ENCODE measurements at places on chromosomes 1 and 21.

DNA sequence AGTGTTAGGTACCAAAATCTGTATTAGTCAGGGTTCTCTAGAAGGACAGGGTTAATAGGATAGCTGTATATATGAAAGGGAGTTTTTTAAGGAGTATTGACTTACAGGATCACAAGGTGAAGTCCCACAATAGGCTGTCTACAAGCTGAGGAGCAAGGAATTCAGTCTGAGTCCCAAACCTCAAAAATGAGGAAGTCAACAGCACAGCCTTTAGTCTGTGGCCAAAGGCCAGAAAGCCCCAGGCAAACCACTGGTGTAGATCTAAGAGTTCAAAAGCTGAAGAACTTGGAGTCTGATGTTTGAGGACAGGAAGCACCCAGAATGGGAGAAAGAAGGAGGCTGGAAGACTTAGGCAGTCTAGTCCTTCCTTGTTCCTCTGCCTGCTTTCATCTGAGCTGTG, 487.5 kb upstream of the CHRM3 start:
- no peak for DNase-seq

- no peak for DNase-seq
Measured at GRCh38 chr1:210558302-210558701, 229.6 kb downstream of the HHAT start.

- DNase-seq, result no peak
Measured at GRCh38 chr1:12371053-12371452, 141.2 kb downstream of the VPS13D start.

GRCh38 chr1:83083589-83084224, 915.2 kb downstream of the TTLL7 start:
- DNase-seq, result no peak

DNA sequence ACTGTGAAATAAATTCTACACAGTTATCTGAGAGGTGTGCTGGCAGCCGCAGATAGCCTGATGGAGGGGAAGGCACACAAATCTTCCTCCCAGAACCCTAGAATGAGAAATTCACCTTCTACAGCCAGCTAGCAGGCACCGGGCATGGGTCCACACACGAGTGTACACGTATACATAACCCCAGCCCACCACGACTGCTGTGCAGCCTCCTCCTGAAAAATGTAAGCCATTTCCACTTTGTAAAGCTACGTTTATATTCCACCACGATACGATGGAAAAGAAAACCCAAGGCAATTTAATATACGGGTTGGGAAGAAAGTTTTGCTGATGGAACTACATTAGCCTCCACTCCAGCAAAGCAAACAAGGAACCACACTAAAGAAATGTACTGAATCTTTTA, 1.8 kb downstream of the BTG3 start:
- DNase-seq, result peak; percentile 13

GRCh38 chr1:182604175-182605164, at the start of gene RGS16:
Gene RGS16, minus strand, starts transcription at chr1:182604389. Its CDS starts 130 bp downstream, at chr1:182604259.
- DNase-seq, result peak; percentile 97

DNA sequence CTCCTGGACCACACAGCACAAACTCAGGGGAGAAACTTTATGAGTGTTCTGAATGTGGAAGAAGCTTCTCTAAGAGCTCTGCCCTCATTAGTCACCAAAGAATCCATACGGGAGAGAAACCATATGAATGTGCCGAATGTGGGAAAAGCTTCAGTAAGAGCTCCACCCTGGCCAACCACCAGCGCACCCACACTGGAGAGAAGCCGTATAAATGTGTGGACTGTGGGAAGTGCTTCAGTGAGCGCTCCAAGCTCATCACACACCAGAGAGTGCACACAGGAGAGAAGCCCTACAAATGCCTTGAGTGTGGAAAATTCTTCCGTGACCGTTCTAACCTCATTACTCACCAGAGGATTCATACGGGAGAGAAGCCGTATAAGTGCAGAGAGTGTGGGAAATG, 22.5 kb downstream of the ZSCAN20 start:
- DNase-seq, result no peak

DNA sequence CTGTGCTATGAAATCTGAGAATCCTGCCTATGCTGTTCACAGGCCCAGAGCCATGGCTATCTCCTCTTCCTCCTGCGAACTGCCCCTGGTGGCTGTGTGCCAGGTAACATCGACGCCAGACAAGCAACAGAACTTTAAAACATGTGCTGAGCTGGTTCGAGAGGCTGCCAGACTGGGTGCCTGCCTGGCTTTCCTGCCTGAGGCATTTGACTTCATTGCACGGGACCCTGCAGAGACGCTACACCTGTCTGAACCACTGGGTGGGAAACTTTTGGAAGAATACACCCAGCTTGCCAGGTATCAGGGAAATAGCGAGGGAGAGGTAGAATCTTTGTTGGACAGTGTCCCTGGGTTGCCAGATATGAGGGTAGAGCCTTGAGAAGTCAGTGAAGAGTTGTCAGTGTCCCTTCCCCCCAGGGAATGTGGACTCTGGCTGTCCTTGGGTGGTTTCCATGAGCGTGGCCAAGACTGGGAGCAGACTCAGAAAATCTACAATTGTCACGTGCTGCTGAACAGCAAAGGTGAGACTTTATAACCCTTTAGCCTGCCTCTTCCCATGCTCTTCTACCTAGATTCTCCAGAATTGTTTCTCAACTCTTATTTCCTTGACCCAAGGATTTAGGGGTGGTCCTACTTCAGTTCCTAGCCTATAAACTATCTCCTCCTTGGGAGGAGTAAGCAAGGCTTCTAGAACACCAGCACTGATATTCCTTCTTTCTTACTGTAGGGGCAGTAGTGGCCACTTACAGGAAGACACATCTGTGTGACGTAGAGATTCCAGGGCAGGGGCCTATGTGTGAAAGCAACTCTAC, 1.4 kb downstream of the NIT1 start:
- DNase-seq, result peak; percentile 85

DNA sequence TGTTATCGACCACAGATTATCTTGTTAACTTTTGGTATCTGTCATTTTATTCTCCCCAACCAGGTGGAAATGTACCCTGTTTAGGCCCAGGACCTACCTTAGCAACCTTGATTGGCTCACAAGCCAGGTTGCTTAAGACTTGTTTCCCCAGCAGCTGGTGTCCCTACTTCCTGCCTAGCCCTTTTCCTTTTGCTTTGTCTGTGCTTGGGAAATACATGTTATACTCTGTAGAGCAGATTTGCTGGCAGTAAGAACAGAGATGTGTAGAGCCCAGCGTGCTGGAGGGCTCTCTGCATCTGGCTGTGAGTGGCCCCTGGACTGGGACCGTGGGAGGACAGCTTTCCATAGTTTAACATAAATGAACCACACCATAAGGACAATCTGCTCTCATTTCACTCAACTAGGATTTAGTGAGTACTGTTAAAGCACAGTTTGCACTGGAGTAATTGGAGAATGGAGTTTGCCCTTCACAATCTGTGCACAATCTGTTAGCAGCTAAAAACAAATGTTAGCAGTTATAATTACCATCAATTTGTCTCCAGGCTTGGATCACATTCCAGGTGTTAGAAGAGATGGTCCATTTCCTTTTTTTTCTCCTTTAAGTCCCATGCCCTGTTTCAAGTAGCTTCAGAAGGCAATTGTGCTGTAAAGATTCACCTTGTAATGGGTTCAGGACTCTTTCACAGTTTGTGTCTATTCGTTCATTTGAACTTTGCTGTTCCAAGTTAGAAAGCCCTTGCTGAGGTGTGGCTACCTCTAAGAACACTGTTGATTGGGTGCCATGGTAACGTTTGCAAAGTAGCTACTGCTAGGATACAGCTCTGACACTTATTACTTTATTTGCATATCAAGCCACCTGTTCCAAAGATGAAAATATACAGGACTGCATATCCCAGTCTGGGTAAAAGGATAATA, at the start of gene APOBEC4:
APOBEC4 (minus strand) TSS at position 770 of the 915 bp plus-strand sequence. CDS start 4,535 bp downstream, outside the sequence.
- DNase-seq, result peak; percentile 12

DNA sequence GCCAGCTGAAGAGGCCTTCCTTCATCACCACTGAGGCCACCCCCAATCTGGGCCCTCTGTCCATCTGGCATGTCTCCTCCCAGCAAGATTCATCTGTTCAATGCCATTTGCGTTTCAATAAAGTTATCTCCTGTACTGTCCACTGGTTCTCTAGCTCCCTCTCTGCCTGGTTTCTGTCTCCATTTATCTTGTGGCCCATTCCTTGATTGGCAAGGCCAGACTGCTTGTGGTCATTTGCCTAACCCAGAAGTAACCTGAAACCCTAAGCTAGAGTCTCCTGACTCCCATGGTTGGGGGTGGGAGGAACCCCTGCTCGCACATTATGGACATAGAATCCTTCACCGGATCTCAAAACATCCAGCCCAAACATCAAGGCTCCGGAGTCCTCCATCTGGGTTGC, 2.1 kb upstream of the IPO9 start:
- no peak for DNase-seq

DNA sequence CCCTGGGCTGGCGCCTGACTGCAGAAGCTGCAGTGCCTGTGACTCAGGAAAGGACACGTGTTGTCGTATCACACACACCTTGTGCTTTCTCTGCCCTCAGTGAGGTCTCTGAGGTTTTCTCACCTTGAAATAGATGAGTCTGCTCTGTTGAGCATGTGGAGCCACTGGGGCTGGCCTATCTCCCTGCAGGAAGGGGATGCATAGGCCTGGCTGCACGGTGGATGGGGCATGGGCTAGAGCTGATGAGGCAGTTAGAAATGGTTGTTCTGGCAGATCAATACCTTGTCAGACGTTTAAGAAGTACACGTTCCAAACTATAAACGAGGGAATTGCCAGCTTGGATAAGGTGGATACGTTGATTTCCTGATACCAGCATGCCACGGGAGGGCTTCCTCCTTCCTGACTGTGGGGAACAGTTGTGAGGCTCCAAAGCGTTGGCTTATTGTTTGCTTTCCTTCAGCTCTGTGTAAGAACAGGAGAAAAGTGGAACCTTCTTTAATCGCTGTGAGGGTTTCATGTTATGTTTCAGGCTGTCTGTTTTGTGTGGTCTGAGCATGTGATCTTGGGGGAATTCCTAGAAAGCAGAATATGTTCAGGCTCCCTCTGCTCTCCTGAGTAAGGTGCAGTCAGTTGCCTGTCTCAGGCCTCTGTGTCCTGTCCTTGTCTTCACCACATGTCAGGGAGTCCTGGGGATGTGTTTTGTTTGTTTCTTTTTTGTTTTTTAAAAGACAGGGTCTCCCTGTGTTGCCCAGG, 44.8 kb downstream of the PCNT start:
- DNase-seq, result peak; percentile 72

GRCh38 chr1:193415256-193415655, 228.8 kb upstream of the B3GALT2 start:
- no peak for DNase-seq

GRCh38 chr1:99557546-99558202, 88.2 kb upstream of the PALMD start:
- DNase-seq, result no peak

- peak; percentile 24 for DNase-seq
Measured at GRCh38 chr1:32627596-32628162, 22.7 kb downstream of the ZBTB8OS start.

DNA sequence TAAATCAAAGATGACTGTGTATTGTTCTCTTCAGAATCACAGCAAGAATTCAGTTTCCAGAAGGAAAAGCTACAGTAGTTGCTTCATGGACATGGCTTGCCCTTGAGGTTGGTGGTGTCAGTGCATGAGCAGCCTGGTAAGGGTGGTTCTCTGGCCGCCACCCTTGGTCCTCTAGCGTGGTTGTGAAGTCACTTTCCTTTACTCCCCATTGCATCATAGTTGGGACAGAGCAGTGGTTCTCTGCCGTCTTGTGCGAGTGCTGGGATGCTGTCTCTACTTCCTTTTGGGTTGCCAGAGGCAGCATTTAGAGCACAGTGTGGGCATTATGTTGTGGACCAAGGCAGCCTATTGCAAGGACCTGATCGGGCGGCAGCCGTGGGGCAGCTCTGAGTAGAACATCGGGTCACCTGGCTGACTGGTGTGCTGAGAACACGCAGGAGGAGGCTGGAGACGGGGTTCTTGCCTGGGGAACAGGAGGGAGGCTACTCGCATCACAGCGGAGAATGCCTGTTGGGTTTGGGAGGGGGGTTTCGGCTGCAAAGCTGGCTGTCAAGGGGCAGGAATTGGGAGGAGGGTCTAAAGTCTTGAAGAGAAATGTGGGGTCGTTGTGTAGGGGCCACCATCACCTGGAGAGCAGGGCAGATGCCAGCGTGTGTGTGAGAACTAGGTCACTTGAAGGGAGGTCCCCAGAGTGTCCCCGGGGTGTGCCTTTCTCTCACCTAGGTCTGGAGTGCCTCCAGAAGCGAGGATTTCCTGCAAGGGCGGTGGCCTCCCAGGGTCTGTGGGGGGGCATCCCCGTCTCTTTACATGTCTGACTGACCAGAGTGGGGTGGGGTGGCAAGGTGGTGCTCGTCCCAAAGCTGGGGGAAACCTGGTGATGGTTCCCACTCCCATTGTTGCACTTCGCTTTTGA, 6.3 kb downstream of the ARF1 start:
- peak; percentile 10 for DNase-seq

DNA sequence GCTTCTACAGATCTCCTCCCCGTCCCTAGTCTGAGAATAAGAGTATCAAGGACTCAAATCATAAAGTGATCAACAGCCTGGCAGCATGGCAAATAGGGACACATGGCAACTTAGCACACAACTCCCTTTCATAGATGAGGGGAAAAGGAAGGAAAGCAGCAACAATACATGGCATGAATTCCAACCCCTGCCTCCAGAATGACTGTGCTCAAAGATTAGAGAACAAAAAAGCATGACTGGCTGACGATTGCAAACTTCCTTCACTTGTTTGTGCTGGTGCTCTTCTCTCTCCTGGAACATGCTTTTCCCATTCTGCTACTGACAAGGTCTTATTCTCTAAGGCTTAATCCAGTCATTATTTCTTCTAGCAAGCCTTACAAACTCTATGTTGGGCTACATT, 11.5 kb downstream of the KTI12 start:
- no peak for DNase-seq

- DNase-seq, result no peak
Measured at GRCh38 chr1:94332516-94332915, 85.7 kb upstream of the ABCD3 start.

DNA sequence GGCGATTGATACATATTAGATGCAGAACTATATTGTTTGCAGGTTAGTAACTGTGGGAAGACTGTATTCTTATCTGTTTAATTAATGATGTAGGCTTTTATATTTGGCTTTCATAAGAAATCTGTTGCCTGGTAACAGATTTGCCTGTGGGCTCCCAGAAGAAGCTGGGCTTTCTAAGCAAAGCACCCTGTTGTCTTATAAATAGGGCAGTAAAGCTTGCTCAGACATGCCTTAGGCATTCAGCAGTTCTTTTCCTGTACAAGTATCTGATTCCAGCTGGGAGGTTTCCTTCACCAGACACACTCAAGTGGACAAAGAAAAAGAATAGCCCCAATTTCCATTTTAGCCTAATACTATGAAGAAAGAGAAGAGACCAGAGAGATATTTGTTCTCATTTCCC, 524.0 kb downstream of the LRRIQ3 start:
- DNase-seq, result no peak

GRCh38 chr1:217268058-217268457, 362.8 kb downstream of the GPATCH2 start:
- no peak for DNase-seq

GRCh38 chr21:46211376-46211775, 17.2 kb downstream of the LSS start:
- DNase-seq, result no peak
